ENCODE measurements at places on chromosomes 12 and 14. TPM values are rescaled to one million over a fixed set of nuclear protein-coding genes. Genes with fewer than 3 reads are reported as not detected.
A peak's percentile ranks its signal among the peaks of the same experiment; 100 is the strongest.

DNA sequence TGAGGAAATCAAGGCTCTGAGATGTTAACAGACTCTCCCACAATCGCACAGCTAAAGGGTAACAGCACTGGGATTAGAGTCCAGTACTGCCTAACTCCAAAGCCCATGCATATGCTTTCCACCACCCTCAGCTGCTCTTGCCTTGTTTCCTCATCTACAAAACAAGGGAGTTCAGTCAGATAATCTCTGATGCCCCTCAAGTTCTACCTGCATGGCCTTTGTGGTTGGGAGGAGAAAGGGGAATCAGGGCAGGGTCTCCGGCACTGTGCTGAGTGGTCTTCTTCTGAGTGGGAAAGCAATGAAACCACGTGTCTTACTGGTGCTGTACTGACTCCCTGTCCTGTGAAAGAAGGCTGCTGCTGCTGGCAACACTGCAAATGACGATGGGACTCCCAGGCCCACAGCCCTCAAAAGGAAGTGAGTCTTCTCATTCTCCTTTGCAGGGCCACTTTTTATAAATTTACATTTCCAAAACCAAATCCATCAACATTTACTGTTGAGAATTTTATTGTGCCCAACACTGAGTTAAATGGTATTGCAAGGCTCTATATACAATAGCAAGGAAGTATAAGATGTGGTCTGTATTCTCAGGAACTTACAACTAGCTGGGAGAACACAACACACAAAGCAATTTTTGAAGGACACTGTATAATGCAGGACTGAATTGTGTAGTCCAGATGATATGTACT lies 19.7 kb upstream of the DUSP16 start:
- peak overlapping the region; percentile 66 for H3K27ac ChIP-seq
- H3K4me1 ChIP-seq = peaks cover 28% of the 10 kb centered on the region
- DNase-seq = no peak
- no peaks in the 10 kb centered on the region for H3K27me3 ChIP-seq

- H3K36me3 ChIP-seq = no peaks in the 10 kb centered on the region
- H3K4me3 ChIP-seq = peak overlapping the region; percentile 36
- peak overlapping the region; percentile 75 for H3K27ac ChIP-seq
- no peak for DNase-seq
- peaks cover 17% of the 10 kb centered on the region for H3K4me1 ChIP-seq
- H3K27me3 ChIP-seq = peaks cover 94% of the 10 kb centered on the region
Measured at GRCh38 chr14:41606282-41606531, 469 bp upstream of the LRFN5 start.

GRCh38 chr12:132127041-132127440 lies 17.1 kb downstream of the DDX51 start:
- no peak overlapping the region for H3K27ac ChIP-seq
- H3K27me3 ChIP-seq = no peaks in the 10 kb centered on the region
- no peak overlapping the region for H3K4me3 ChIP-seq

Gene CEP128
- 10.1 TPM for polyA plus RNA-seq

Data from left lung (tissue), 14 donors.